Tibial artery (tissue), 4 donors: ENCODE measurements at places on chromosomes 4 and X.

GRCh38 chrX:55867708-55868107 lies 150.2 kb downstream of the RRAGB start:
- no peak for DNase-seq

GRCh38 chr4:140719022-140719421 lies 37.2 kb downstream of the TBC1D9 start:
- DNase-seq, result no peak

GRCh38 chrX:123736333-123736921 lies 3.6 kb upstream of the THOC2 start:
- DNase-seq, result no peak

DNA sequence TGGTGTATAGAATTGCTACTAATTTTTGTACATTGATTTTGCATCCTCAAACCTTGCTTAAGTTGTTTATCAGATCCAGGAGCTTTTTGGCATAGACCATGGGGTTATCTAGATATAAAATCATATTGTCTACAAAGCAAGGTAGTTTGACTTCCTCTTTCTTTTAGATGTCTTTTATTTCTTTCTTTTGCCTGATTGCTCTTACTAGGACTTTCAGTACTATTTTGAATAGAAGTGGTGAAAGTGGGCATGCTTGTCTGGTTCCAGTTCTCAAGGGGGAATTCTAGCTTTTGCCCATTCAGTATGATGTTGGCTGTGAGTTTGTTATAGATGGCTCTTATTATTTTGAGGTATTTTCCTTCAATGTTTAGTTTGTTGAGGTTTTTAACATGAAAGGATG lies 187.9 kb upstream of the LCORL start:
- no peak for DNase-seq

GRCh38 chrX:19863212-19863856 lies 24.1 kb downstream of the SH3KBP1 start:
- no peak for DNase-seq

- no peak for DNase-seq
These were observed 239.0 kb downstream of the SLITRK2 start for GRCh38 chrX:146056511-146057081.

- DNase-seq, result no peak
These were observed 94.2 kb downstream of the CXCL13 start for GRCh38 chr4:77699731-77700210.

DNA sequence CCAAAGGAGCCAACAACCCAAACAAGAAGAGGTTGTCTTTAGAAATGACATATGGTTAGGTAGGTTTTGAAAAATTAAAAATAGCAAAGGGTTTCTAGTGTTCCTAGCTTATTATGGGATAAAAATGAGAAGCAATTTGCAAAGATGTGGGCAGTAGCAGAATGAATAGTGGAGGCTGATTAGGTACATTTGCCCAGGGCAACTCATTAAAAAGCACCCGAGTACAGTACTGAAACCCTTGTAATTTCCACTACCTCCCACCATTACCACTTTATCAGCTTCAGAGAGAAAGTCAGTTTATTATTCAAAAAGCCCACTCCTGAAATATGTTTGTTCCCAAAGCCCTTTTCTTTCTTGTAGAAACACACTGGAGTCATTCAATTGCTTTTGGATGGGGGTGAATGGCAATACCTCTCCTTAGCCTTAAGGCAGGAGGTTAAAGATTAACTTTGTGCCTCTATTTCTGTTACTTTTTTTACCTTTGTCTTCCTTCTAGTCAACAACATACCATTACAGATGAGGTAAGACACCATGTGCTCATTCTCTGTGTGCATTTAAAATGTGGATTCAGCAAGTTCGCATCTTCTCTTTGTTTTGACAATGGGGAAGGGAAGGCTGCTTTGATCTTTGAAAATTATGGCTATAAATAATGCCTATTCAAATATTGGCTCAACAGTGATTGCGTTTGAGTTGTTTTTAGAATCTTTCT lies 353.8 kb upstream of the CASK start:
- no peak for DNase-seq

GRCh38 chr4:149062997-149063396 lies 620.8 kb upstream of the NR3C2 start:
- no peak for DNase-seq

DNA sequence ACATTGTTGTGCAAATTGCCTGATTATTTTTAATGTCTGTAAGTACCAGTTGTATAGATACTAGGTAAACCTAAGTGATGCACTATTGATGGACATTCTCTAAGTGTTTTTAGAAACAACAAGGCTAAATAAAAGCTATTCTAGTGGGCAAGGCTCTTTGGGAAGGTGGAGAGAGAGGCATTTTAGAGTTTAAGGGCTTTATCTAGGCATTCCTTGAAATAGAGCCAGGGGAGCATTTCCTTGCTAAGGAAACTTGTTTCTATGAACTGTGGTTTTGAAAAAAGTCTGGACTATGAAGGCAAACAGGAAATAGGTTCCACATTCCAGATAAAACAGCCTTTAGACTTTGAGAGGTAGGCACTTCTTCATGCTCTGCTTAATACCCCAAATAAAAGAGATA lies 23.8 kb downstream of the BMX start:
- no peak for DNase-seq

DNA sequence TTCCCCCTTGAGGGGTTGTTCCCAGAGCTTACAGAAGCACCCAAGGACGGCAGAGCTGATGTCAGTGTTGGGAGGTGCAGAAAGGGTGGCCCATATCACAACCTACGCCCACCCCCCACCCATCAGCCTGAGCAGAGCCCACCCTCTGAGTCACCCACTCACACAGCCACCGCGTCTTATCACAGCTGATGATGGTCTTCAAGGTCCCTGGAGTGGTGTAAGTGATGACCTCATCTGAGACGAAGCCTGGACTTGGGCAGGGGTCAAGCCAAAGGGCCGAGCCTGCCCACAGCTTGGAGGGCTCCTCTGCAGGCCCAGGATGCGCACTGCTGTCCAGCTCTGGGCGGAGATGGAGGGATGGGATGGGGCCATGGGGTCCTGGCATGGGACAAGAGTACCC lies 3.0 kb upstream of the HTRA3 start:
- no peak for DNase-seq

- DNase-seq, result no peak
These were observed 283.6 kb downstream of the RPA4 start for GRCh38 chrX:97167333-97167732.

DNA sequence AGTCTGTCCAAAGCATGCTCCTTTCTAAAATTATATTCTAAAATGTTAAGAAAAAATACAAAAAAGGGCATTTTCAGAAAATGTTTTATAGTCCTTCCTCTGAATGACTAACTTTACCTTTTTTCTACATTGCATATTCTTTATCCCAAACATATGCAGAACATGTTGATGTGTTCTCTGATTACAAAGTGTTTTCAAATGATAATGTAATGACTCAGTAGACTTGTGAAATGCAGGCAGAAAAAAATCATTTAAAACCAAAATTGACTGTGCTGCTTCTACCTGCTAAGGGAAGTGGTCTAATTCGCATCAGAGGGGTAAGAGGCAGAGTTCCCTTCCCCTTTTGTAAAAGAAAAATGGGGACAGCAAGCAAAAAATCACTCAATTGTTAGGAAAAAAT lies 22.7 kb upstream of the YTHDC1 start:
- no peak for DNase-seq

- no peak for DNase-seq
These were observed 3.5 kb upstream of the VMA21 start for GRCh38 chrX:151393514-151393913.

DNA sequence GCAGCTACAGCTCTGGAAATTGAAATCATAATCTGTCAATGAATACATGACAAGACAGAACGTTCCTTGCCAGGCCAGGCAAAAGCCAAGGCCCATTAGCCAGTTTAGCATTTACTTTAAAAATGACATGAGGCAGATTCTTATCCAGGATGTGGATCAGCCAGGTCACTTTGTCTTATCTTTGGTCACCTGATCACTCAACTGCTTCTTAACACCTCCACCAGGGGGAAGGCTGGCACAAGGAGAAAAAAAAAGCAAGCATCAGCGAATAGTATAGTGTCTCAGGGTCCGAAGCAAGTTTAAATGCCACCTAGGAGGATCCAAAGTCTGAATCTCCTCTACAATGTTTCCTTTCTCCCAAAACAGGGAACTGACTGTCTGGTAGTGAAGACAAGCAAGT lies 18.8 kb downstream of the ATP1B4 start:
- no peak for DNase-seq

- DNase-seq, result no peak
These were observed 82.1 kb downstream of the CLDN34 start for GRCh38 chrX:10049236-10049635.

DNA sequence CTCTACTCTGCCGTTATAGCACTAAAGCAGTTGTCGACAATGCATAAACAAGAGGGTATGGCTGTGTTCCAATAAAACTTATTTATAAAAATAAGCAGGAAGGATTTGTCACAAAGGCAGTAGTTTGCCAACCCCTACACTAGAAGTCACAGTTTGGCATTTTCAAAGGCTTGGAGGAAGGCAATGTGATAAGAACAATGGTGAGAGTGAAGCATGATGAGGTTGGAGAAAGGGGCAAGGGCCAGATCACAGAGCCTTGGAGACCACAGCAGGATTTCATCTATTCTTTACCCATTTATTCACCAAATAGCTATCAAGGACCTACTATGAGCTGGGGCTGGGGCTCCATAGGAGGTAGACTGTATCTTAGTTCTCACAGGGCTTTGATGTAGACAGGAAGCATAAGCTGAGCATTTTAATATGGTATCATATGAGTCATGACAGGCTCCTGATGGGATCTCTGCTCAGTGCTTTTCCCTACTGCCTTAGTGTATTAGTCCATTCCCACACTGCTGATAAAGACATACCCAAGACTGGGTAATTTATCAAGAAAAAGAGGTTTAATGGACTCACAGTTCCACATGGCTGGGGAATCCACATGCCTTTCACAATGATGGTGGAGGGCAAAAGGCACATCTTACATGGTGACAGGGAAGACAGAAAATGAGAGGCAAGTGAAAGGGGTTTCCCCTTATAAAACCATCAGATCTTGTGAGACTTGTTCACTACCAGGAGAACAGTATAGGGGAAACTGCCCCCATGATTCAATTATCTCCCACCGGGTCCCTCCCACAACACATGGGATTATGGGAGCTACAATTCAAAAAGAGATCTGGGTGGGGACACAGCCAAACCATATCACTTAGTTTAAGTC lies 58.9 kb downstream of the PPM1K start:
- no peak for DNase-seq

GRCh38 chrX:44514272-44514671 lies 28.4 kb downstream of the FUNDC1 start:
- DNase-seq, result no peak

- no peak for DNase-seq
These were observed 42.9 kb downstream of the NDST3 start for GRCh38 chr4:118076958-118077766.

GRCh38 chrX:12142661-12143060 lies 4.4 kb downstream of the FRMPD4 start:
- DNase-seq, result no peak

GRCh38 chr4:53362093-53362492 lies 3.8 kb downstream of the SCFD2 start:
- no peak for DNase-seq

GRCh38 chrX:134562002-134562401 lies 96.3 kb downstream of the PLAC1 start:
- DNase-seq, result no peak

DNA sequence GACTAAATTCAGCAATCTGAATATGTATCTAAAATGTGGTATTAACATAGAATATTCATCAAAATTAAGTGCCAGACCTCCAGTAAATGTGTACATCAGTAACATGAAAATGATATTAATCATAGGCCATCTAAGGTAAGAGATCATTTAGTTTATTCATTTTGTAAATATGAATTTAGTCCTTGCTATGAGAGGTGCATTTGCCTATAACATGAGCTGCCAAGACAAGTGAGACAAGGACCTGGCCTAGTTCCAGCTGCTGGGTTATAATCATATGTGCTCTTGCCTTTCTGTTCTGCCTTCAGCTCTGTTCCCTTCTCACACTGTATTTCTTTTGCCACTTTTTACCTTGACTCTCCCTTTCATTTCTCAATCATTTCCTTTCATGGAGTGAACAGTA lies 160.0 kb downstream of the STIM2 start:
- no peak for DNase-seq

- no peak for DNase-seq
These were observed 220.3 kb upstream of the SFRP2 start for GRCh38 chr4:154009191-154009590.

- DNase-seq, result no peak
These were observed 771 bp downstream of the NAP1L2 start for GRCh38 chrX:73213734-73214425.

GRCh38 chr4:128663325-128663724 lies 146.2 kb upstream of the JADE1 start:
- no peak for DNase-seq

GRCh38 chr4:67035501-67035900 lies 509.8 kb downstream of the CENPC start:
- no peak for DNase-seq

DNA sequence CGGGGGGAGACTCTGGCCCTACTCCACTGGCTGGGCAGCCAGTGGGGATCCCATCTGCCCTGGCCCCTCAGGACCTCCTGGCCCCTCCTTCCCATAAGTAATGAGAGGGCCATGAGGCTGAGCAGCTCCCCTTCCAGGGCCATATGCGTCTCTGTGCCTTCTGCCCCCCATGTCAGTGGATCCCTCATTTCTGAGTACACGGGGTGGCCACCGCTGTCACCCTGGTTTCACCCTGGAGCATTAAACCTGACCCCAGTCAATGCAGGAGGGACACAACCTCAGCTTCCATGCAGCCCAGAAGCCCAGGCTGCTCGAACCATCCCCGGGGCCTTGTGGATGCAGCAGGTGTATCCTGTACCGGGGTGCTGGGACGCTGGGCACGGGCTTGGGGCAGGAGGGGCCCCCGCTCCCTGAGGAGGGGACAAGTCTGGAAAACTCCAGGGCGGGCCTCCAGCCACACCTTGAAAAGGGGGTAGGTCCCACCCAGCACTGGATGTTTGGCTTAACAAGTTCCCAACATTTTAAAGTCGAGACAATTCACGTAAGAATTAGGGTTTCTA lies 24.2 kb downstream of the ATP5ME start:
- DNase-seq, result no peak

- DNase-seq, result no peak
These were observed 92.2 kb upstream of the PGRMC2 start for GRCh38 chr4:128379860-128380259.

DNA sequence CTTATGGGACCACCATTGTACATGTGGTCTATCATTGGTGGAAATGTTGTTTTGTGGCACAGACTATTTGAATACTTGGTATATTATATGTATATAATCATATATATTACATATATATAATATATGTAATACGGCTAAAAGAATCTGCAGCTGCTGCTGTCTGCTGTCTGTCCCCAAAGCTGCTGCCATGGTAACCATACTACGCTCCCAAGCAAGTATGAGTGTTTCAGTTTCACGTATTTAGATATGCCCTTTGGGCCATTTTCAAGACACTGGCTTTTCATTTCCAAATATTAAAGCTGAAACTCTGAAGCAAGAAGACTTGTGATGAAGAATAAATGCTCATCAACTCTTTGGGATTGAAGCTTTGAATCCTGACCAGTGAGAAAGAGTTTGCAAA lies 42.0 kb upstream of the ARSJ start:
- DNase-seq, result no peak

GRCh38 chr4:28227764-28228163 lies 1367.1 kb downstream of the STIM2 start:
- no peak for DNase-seq

GRCh38 chr4:139331185-139331584 lies 28.9 kb upstream of the NDUFC1 start:
- no peak for DNase-seq
